ENCODE measurements at places on chromosomes 3 and 15.

DNA sequence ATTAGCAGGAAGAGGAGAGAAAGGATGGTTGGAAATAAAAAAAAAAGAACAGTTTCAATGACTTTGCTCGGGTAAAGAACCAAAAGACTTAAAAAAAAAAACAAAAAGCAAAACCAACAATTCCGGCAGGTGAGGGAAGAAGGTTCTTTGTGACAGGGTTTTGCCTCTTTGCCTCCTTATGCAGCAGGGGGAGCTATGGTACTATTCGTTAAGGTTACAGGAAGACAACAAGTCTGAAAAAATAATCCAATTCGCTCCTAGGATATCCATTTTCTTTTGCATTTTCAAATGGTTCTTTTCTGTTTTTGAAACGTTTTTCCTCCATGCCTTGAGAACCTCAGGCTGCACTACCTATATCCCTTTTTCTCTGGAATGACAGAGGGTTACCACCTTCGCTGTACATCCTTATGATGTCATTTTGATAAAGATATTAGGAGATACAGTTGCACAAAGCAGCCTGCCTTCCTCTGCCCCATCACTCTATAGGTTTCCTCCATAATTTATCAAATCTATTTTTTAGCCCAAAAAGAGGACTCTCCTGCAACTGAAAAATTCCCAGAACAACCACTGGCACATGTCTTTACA is 55.0 kb downstream of the CFAP20DC start:
- no peak for DNase-seq

DNA sequence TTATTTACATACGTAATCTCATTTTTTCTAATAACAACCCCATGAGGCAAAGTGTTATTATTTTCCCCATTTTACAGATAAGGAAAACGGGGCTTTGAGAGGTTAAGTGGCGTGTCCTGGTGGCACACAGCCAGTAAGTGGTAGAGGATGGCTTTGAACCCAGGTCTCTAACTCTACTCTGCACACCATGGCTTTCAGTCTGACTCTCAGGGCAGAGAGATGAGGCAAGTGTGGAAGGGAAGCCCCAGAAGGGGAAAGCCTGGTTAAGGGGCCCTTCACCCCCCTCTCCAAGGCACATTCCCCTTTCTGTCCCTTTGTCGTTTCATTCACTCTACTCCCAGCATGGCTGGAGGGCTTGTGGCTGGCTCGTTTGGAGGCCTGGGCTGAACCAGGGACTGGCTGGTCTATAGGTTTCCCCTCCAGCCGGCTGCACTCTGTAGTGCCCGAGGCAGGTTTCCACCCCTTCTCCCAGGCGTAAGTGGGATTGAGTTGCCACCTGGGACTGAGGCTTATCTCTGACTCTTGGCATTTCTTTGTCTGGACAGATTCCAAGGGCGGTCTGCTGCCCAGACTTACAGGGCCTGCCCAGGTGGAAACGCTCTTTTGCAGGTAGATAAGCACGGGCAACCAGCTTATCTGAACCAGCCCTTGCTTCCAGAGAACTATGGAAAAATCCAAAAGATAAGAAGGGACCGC is 12.1 kb downstream of the SEMA4B start:
- no peak for DNase-seq

DNA sequence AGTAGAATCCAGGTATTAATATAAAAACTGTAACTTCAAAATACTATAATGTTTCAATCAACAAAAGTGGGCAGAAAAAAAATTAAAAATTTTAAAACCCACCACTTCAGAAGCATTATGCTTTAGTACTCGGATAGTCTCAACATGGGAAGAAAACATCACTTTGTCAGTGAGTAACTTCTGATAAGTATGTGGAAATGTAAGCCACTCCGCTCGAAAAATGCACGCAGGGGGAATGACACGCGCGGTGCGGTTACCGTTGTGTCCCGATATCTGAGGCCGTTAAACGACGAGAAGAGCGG is 656 bp downstream of the NGLY1 start:
- no peak for DNase-seq

- DNase-seq = no peak
Measured at GRCh38 chr3:63056932-63057331, 181.7 kb upstream of the CADPS start.

GRCh38 chr3:66536791-66537190 is 36.0 kb upstream of the LRIG1 start:
- DNase-seq = no peak

- no peak for DNase-seq
Measured at GRCh38 chr3:187995667-187996066, 158.3 kb upstream of the LPP start.

- DNase-seq = no peak
Measured at GRCh38 chr15:58423831-58424608, 7.8 kb upstream of the LIPC start.

GRCh38 chr3:84772841-84773240 is 185.9 kb upstream of the CADM2 start:
- no peak for DNase-seq

DNA sequence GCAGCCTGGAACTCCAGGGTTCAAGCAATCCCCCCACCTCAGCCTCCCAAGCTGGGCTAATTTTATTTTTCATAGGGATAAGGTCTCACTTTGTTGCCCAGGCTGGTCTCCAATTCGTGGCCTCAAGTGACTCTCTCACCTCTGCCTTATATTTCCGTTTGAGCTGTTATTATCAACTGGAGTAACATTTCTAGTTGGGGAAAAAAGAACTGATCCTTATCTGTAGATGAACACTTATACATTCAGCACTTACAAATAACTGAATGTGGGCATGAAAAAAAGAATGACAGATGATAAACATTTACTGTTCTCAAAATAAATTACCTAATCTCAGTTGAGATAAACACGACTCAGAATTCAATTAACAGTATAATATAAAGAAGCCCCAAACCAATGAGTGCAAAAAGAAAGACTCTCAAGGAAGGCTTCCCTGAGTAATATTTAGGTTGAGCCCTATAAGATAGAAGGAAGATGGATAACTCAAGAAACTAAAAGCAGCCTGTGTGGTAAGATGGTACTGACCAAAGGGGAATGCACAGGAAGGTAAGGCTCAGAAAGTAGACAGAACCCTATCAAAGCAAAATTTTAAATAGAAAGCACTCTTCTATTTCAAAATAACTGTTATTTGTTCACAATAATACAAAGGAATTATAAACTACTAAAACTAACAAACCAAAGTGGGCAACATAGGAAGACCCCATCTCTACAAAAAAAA is 11.8 kb downstream of the UBE3A start:
- DNase-seq = no peak

DNA sequence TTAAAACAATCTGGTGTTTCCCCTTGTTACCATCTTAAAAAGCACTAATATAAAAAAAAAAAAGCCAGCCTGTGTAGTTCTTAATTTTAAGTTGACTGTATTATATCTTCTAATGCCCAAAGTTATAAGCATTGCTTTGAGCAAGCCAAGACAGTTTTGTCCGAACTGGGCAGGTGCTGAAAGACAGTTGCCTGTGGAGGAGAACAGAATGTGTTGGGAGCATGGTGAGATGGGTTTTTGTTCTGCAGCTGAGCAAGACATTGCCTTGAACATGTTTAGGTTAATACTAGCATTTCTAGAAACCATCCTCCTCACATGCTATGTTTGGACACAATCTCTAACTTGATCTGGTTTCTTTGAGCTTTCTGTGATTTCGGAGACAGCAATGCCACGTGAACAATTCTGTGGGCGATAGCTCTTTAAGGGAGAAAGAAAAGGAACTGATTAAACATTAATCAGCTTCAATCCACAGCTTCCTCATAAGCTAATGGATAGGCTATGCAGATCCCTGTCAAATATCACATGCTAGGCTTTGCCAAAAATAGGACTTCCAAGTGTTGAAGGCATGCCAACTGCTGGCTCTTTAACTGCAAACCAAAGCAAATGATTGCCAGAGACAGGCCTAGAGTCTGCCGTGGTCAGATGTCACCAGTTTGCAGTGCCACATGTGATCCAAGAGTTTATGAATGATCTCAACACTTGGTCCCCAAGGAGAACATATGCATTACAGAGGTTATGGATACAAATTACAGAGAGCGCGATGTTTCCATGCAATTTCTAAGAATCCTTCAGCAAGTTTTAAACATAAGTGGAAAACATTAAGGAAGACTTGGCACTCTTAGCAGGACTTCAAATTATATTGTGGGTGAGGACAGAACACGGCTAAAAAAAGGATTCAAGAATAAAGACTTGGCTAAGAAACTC is 428.1 kb downstream of the ROBO2 start:
- no peak for DNase-seq

GRCh38 chr3:100438623-100438974 is 37.3 kb downstream of the LNP1 start:
- no peak for DNase-seq

DNA sequence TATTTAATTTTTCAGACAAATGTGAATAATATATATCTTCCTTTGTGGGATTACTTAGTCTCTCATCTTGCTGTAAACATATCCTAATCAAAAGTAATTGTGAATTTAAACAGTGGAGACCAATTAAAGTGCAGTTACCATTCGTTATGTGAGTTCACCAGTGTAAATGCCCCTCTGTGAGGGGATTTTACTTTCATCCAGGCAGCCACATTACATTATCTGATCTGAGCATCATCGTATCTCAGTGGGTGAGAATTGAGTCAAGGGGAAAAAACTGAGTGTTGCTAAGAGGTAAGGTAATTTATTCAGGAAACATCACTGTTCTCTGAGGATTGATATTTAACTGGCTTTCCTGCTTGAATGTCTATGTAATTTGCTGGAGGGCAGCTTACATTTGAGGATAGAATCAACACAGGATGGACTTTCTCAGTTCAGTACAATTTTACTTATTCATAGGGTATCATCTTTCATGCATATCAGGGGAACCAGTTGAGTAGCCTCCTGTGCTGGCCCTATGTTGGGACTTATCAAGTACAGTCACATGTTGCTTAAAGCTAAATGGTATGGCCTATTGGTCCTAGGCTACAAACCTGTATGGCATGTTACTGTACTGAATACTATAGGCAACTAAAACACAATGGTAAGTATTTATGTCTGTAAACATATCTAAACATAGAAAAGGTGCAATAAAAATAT is 219.7 kb downstream of the CD47 start:
- DNase-seq = no peak

DNA sequence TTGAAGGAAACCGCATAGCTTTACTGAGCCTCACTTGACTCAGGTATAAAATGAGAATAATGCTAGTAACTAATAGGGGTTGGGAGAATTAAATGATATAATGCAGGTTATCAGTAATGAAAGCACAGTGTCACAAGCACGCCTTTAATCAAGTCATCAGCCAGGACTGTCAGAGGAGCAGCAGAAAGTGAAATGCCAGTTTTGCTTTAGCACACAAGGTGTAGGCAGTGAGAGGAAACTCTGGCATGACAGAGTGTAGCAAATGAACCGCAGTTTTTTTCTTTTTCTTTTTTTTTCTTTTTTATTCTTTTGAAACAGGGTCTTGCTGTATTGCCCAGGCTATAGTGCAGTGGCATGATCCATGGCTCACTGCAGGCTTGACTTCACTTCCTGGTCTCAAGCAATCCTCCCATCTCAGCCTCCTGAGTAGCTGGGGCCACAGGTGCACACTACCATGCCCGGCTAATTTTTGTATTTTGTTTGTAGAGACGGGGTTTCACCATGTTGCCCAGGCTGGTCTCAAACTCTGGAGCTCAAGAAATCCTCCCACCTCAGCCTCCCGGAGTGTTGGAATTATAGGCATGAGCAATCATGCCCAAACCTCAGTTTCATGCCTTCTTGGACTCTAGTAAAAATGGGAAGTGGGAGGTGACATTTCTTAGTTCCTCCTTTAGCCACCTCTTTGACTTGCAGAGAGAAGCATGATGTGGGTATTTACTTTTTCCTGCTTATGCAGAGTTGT is 9.7 kb upstream of the SCAANT1 start:
- no peak for DNase-seq

DNA sequence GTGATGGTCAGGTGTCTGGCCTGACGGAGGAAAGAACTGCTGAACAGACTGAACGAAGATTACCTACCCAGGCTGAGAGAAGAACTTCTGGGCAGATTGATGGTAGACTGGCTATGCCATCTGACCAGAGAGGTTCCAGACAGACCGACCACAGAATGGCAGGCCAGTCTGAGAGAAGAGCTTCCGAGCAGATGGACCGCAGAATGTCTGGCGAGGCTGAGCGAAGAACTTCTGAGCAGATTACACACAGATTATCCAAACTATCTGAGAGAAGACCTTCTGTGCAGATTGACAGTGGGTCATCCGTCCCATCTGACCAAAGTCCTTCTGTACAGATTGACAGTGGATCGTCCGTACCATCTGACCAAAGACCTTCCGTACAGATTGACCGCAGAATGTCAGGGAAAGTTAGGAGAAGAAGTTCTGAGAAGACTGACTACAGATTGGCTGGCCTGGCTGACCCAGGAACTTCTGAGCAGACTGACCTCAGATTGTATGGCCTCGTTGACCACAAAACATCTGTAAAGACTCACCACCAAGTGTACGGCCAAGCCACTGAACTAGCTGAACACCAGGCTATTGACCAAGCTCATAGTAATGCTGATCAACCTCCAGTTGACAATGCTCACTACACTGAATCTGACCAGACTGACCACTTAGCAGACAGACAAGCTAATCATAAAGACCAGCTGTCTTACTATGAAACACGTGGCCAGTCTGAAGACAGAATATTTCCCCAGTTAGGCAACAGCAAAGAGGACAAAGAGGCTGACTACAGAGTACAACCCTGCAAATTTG is 812 bp downstream of the TEX55 start:
- no peak for DNase-seq

DNA sequence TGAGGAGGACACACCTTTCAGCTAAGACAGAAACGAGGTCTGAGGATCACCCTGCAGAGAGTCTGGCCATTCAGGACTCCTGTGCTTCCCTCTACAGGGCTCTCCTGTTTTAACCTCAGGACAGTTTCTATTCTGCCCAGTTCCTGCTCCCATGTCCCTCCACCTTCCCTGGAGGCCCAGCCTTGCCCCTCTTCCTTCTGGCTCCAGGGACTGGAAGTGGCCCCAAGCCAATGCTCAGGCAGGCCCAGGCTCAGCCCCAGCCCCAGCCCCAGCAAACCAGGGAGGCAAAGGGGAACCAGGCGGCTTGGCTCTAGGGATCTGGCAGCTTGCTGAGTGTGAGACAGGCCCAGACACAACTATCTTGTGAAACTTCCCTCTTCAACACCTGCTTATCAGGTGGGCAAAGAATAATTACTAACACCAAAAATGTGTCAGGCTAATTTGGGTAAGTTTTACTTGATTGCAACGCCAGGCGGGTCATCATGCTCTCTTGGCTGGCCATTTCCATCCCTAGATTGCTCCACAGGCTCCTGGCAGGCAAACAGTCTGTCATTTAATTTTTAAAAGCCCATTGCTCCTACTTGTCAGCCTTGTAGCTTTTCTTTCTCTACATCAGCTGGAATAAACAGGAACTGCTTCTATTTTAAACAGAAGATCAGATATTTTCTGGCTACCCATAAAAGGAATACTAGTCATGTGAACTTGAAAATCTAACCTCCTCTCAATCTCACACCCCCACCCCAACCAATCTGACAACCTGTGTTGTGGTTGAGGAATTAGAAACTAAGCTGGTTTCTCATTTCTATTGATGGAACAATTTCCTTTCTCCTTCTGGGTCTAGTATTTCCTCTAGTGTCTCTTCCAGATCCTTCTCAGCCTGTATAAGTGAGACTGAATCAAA is 33.5 kb downstream of the UPK1B start:
- DNase-seq = no peak

- DNase-seq = no peak
Measured at GRCh38 chr3:11593318-11594034, 50.2 kb downstream of the VGLL4 start.

- no peak for DNase-seq
Measured at GRCh38 chr15:22893081-22893480, 54.6 kb downstream of the NIPA2 start.

Measured in stimulated activated CD4-positive, alpha-beta T cell treated with anti-CD3 and anti-CD28 coated beads, Interleukin-4, amount 100 ng/mL, for 48 hours (primary cell).